Mesendoderm (in vitro differentiated cells): ENCODE measurements at places on chromosomes 5 and 9.

DNA sequence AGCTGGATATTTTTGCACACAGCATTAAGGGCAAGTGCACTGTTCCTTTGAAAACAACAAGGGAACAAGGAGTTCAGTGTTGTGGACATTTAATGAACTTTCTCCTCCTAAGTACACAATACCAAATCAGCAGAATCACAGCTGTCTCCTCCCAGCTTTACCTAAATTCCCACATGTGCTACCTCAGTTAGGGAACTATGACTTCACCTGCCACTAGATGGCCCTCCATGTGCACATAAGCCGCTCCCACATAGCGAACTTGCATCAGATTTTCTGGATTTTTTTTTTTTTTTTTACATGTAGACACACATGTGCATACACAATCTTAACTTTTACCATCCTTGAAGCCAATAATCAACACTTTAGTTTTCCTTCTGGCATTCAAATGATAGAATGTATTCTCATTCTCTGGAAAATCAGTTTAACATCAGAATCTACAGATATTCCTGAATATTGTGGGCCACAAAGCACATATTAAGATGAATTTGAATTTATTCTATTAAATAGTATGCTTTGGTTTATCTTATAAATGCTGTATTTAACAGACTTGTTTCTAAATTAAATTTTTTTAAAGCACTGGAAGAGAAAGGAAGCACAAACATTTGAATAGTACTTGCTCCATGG is 123.6 kb downstream of the PALM2AKAP2 start:
- DNase-seq = peak; percentile 81

GRCh38 chr5:1028481-1029281 is 20.1 kb downstream of the NKD2 start:
- no peak for DNase-seq

DNA sequence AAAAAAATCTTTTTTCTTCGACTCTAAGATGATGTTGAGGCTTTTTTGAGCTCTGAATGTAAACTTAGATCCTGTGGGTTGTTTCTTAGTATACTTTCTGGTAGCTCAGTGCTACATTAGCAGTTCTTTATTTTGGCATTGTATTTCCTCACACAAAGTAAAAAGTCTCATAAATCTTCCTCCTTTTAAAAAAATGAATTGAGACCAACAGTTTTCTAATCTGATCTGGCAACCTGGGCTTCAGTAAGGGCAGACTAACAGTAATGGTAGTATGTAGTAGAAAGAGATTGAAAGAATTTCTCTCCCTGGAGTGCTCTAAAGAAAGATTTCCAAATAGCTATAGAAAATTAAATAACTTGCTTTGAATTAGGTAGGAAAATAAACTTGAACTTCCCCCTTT is 31.4 kb downstream of the ZCCHC7 start:
- no peak for DNase-seq

DNA sequence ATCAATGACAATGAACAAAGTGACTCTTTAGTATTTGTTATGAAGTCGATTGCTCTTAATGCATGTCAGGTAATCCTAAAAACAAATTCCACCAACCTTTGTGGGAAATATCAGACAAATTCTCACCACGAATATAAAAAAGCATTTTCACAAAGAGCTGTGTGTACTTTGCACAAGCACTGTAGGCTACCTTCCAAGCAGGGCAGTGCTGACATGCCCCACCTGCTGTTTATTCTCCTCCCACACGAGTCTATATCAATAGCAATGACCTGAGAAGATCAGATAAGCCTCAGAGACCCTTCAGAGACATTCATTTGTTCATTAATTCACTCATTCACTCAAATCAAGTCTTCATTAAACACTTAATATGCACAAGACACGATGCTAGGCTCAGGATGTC is 469.1 kb downstream of the ZSWIM6 start:
- peak; percentile 22 for DNase-seq

DNA sequence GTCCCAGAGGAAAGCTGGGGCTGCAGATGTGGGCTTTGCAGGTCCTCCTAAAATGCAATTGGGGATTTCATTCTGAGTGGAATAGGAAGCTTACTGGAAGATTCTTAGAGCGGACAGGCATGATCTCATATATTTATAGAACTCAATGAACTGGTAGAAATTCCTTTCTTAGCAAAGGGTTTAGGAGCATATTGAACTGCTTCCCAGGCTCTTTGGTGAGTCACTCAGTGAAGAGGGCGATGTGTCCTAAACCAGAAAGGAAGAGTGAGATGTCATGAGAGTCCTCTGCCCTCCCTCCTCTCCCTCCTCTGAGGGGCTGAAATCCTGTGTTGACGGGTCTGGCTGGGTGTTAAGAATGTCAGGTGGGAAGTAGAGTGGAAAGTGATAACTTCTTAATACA is 26.3 kb upstream of the SEMA6A start:
- peak; percentile 18 for DNase-seq

- DNase-seq = no peak
Measured at GRCh38 chr5:33065131-33065530, 354.0 kb downstream of the NPR3 start.

DNA sequence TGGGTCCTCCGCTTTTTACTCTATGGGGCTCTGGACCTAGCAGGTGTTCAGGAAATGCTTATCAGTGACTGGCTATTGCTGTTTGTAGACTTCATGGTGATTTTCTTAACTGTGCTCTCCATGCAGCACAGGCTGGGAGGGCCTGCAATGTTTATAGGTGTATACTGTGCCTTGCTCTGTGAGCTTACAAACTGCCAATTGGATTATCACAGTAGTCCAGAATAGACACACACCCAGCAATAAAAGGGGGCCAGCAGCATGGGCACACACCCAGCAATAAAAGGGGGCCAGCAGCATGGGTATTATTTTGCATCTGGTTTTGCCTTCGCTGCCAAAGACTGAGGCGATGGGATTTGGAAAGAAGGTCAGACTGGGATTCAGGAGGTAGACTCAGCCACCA is 100.0 kb downstream of the CRB2 start:
- DNase-seq = no peak
